NB4 (cell line): ENCODE measurements at places on chromosomes 4 and X.
A peak's percentile ranks its signal among the peaks of the same experiment; 100 is the strongest.

DNA sequence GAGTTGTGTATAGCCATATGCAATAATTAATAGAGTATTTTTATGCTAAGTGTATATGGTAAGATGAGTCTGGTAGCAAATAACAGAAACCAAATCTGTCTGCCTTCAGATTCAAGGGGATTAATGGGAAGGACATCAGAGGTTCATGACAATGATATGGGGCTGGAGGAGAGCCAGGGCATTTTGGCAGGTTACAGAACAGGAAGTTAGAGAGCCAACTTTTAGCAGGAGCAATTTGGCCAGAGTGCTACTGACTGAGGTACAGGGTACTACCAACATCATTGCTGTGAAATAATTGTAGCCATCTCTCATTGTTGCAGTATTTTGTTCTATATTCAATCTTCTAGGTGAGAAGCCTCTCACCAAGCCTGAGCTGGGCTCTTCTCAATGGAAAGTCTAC, 210.9 kb upstream of the FAM47A start:
- no peak for DNase-seq

DNA sequence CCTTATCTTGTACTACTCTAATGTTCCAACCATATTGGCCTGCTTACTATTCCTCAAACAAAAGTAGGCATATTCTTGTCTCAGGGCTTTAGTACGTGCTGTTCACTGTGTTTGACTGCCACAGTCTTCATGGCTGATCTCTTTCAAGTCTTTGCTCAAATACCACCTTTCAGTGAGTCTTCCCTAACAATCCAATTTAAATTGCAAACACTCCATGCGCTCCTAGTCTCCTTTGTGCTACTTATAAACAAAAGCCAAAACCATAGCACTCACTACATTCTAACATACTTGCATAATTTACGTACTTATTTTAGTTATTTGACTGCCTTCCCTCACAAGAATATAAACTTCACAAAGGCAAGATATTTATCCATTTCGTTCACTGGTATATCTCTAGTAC, 1.7 kb upstream of the ART3 start:
- DNase-seq, result no peak

GRCh38 chrX:63855896-63856295, 70.9 kb upstream of the ARHGEF9 start:
- DNase-seq, result no peak

- no peak for DNase-seq
Measured at GRCh38 chr4:143597276-143597675, 83.8 kb downstream of the SMARCA5 start.

- DNase-seq, result no peak
Measured at GRCh38 chr4:153036931-153037482, 100.9 kb downstream of the FHDC1 start.

GRCh38 chrX:10582215-10582733, 38.1 kb downstream of the MID1 start:
- no peak for DNase-seq

DNA sequence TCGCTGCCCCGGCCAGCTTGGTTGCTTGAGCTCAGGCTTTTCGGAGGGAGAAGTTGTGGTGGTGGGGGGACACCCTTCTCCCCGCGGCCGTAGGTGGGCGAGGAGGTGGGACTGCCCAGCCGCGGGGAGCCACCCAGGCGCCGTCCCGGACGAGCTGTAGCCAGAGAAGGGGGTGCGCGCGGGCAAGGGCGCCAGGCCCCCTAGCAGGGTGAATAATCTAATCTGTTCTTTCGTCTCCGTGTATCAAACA, 3.1 kb downstream of the MID1IP1 start:
- no peak for DNase-seq

DNA sequence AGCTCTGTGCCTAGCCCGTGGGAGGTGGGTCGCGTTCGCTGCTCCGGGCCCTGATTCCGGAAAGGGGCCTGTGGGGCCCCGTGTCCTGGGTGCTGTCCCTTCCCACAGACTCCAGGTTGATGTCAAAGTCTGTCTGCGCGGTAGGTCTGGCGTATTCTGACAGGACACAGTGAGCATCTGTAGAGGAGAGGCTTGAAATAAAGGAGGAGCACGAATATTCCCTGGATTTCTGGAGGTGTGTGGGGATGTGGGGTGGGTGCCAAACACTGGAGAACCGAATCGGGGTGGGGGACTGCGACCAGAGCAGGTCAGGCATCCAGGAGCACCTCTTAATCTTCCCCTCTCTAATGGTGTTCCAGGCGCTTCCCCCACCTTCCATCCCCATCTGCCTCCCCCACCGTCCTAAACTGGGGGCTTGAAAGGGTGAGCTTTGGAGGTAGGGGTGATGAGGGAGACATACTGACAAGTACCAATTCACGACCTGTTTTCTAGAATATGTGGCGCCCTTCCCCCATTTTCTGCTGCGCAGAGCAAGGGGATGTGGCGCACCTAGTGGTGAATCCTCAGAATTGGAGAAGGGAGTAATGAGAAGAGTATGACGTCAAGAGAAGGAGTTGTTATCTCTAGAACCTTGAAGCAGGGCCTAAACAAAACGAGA, 877 bp downstream of the GPRASP1 start:
- DNase-seq, result no peak

GRCh38 chr4:186058253-186058979, 10.5 kb upstream of the TLR3 start:
- peak; percentile 41 for DNase-seq

- DNase-seq, result no peak
Measured at GRCh38 chr4:75412746-75413145, 101.5 kb downstream of the RCHY1 start.

- DNase-seq, result no peak
Measured at GRCh38 chrX:110257889-110258288, 60.0 kb downstream of the AMMECR1 start.

- DNase-seq, result no peak
Measured at GRCh38 chr4:157643257-157643656, 422.7 kb downstream of the GRIA2 start.

- no peak for DNase-seq
Measured at GRCh38 chr4:172410363-172410762, 597.2 kb downstream of the GALNTL6 start.

GRCh38 chrX:31302573-31303075, 230.8 kb upstream of the FTHL17 start:
- no peak for DNase-seq
